Stimulated activated CD4-positive, alpha-beta T cell treated with anti-CD3 and anti-CD28 coated beads, Interleukin-1b, Interleukin-23, amount 100 ng/mL, for 48 hours (primary cell): ENCODE measurements at places on chromosomes 1 and 21.

- DNase-seq = no peak
Observed at GRCh38 chr1:44220755-44221154, 7.5 kb downstream of the DMAP1 start.

DNA sequence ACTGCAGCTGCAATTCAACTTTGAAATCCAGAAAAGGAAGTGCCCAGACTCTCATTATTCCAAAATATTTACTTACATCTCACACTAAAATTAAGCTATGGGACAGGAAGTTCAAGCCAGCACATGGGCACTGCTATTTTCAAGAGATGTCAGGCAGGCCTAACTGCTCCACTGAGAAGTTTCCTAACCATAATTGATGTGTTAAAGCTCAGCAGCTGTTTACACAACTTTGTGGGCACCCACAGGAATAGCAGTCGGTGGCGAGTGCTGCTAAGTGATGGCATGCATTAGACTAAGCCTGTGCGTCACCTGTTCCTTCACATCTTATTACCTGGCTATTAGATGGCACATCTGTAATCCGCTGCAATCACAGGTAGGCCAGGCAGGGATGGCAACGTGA is 303.3 kb upstream of the DAB1 start:
- DNase-seq = no peak

GRCh38 chr1:33723251-33723650 is 140.6 kb upstream of the HMGB4 start:
- DNase-seq = no peak

DNA sequence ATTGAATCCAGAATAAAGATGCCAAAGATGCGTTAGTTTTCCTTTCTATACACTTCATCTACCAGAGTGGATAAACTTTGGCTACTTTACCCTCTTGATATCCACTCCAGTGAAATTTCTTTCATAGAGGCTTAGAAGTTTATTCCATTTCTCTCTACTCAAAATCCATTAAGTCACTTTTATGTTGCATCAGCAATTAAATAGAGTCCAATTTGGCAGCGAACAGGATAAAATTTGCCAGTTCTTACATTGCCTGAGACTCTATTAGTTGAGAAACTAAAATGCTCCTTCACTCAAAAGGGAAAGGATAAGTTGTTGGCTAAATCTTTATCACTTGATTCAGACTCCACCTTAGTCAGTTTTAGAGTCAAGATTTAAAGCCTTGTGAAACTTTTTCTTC is 57.9 kb downstream of the ACBD6 start:
- DNase-seq = no peak

- no peak for DNase-seq
Observed at GRCh38 chr1:22208973-22209378, 66.1 kb upstream of the WNT4 start.

DNA sequence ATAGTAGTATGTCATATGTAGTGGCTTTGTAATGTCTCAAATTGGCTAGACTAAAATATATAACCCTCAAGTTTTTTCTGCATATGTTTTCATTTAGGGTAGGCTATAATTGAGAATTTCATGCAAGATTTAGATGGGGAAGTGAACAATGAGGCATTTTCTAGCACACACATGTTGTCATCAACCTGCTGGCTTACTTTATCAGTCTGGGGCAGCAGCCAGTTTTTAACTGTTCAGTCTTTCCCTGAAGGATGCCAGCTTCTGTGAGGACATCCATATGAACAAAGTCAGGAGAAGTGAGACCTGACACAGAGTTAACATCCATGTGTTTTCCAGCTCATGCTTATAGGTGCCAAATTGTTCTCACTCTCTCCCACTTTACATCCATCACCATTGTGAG is 74.7 kb upstream of the OLFM3 start:
- DNase-seq = no peak

DNA sequence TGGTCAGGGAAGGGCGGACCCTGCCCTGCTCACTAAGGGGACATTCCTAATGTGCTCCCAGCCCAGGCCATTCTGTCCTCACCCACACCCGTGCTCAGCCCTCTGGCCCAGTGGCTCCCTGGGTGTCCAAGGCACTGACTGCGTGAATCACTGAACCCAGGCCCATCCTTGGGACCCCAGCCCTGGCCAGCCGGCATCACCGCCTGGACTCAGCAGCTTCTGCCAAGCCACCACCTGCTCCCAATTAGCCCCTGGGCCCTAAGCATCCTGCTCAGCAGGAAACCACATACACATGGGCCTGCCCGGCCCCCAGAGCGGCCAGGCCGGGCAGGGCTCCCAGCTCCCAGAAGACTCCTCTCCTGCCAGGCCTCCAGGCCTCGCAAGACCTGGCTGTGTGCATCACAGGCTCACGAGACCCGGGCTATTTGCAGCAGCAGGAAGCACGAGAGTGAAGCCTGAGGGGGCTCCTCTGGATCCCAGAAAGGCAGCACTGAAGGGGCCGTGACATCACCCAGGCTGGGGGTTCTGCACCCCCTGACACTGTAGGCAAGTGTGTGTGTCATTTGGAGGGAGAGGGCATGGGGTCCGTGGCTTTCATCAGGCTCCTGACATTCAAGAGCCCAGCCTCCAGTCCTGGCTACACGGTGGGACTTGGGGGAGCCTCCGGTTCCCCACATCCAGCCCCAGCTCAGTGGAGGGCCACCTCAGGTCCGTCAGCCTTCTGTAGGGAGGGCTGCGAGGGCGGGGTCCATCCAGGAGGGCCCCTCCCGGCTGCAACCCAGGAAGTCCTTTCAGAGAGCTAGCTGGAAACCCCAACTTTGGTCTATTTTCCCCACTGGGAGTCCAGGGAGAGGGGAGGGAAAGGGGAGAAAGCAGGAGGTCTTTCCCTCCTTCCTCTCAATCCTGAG is 1.6 kb downstream of the MFAP2 start:
- DNase-seq = no peak

GRCh38 chr1:9231648-9232332 is 2.8 kb upstream of the H6PD start:
- no peak for DNase-seq

DNA sequence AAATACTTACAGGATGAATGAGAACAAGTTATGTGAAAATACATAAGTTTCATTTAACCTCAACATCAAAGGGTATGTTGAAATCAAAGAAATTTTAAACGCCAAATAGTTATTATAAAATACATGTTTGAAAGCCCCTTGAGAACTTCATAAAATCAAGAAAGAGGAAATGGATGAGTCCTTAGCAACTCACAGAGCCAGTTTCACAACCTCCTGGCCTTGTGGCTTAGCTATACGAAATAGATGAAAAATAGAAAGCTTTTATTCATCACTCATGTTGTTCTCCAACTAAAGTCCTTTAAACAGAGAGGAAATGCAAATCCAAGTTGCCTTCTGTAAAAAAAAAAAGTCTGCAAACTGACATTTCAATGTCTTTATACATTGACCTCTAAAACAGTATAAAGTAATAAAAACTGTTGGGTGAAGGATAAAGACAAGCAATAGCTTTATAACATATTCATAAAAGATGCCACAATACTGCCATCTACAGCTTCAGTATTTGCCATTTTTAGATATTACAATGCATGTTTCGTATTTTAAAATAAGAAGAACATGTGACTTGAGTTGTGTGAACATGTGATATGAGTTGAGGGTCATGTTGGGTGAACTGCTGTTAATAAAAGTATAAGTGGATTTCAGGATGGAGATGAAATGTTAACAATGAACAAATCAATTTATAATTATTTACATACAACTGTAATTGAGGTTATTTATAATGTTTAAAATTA is 847.8 kb downstream of the MRPL39 start:
- no peak for DNase-seq
